Prostate gland (tissue), 2 donors: ENCODE measurements at places on chromosomes 6 and 20. TPM values are rescaled to one million over a fixed set of nuclear protein-coding genes. Genes with fewer than 3 reads are reported as not detected.

Gene TMC2
- 0.23 TPM for total RNA-seq

Gene CALHM4
- total RNA-seq, result not detected

Gene C20orf141
- total RNA-seq, result not detected

Gene SLC17A2
- not detected for total RNA-seq

Gene RPP21
- 121 TPM for total RNA-seq

Gene NEDD9
- 72.1 TPM for total RNA-seq

Gene MMP24OS
- total RNA-seq, result 35.4 TPM

Gene C20orf204
- 3.1 TPM for total RNA-seq

Gene PAX1
- total RNA-seq, result not detected

Gene EZR
- total RNA-seq, result 118 TPM

Gene ANKS1A
- total RNA-seq, result 20.5 TPM

Gene ACTL10
- 8.5 TPM for total RNA-seq

Gene HLA-DOA
- total RNA-seq, result 14.6 TPM

Gene NRN1
- total RNA-seq, result 1.1 TPM

Gene GNRH2
- not detected for total RNA-seq

Gene IRAK1BP1
- 6.3 TPM for total RNA-seq

Gene SOBP
- total RNA-seq, result 15.8 TPM

Gene SPTLC3
- 24.5 TPM for total RNA-seq

Gene TMEM151B
- 1.1 TPM for total RNA-seq

Gene IL20RA
- 25.3 TPM for total RNA-seq

Gene CDH26
- total RNA-seq, result 30.6 TPM

Gene PHF1
- total RNA-seq, result 132 TPM

Gene SLC17A9
- 3.5 TPM for total RNA-seq

Gene OR2B6
- not detected for total RNA-seq

Gene PSMA7
- 176 TPM for total RNA-seq

Gene GRM1
- total RNA-seq, result not detected

Gene MAS1
- not detected for total RNA-seq

Gene KIAA0408
- total RNA-seq, result 1.5 TPM

Gene CPXM1
- 35.5 TPM for total RNA-seq

Gene PPP1R14C
- 14.8 TPM for total RNA-seq

Gene CYP39A1
- 17.6 TPM for total RNA-seq

Gene TRIM15
- not detected for total RNA-seq

Gene TREML1
- not detected for total RNA-seq
